NCI-H460 (cell line): ENCODE measurements at places on chromosomes 13 and 19.

DNA sequence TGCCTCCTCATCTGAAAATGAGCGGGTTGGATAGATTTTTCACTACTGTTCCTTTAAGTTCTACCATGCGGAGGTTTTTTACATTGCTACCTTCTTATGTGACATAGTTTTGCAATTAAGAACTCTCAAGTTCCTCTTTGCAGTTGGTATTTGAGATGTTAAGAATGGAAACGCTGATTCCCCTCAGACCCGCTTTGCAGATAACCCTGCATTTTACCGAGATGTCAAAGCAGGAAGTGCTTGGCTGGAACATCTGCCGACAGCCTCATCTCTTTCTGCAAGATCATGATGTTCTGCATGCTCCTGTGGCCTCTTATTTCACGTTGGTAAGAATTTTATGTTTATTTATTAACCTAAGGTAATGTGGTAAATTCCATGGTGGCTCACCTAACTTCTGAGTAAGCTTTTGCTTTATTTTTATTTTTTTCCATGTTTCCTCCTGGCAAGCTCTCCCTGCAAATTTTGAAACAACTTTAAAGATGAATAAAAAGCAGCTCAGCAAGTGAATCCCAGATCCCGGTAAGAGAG is 22.5 kb downstream of the PABPC3 start:
- DNase-seq, result no peak

DNA sequence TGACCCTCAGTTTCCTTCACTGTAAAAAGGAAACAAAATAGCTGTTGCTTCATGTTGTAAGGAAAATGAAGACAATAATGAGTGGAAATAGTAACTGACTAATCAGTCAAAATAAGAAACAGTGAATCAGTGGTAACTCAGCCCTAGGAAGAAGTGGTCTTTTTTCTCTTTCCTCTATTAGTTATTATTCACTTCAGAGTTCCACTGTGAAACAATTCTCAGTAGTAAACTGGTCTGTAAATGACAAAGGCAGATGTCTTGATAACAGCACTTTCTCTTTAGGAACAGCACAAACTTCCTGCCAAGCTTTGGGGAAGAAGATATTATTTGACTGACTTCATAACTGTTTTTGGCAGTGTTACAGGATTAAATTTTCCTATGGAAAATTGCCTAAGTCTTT is 600.5 kb upstream of the KLHL1 start:
- no peak for DNase-seq

DNA sequence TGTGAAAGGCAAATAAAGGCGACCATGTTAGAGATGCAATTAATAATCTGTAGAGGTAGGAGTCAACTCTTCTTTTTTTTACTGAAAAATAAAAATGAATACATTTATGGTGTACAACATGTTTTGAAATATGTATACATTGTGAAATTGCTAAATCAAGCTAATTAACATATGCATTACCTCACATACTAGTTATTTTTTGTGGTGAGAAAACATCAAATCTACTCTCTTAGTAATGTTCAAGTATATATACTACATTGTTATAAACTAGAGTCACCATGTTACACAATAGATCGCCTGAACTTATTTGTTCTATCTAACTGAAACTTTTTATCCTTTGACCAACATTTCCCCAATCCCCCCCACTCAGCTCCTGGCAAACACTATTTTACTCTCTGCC is 143.2 kb downstream of the POU4F1 start:
- no peak for DNase-seq

GRCh38 chr13:98994080-98994479 is 16.2 kb upstream of the DOCK9 start:
- DNase-seq, result no peak

DNA sequence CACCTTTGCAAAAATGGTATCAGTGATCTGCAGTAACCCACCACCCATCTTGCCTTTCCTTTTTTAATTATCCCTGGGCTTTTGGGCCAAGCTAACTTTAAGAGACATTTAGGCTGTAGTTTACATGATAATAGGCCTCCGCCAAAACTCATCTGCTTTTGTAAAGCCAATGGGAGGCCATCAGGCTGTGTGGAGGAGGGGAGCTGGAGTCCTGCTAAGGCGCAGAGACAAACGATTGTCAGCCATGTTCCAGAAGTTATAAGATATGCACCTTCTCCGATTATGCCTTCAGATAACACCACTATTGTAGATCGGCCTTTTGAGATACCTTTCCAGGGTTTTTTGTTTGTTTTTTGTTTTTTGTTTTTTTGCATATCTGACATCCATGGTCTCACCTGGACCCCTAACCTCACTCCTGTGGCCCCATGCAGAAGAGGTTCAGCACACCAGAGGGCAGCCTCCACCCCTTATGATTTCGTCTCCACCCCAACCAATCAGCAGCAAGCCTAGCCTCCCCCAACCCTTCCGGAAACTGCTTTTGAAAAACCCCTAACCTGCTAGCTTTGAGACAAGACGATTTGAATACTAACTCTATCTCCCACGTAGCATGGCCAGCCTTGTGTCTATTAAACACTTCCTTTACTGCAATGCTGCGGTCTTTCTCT is 113.9 kb upstream of the UBL3 start:
- DNase-seq, result no peak

GRCh38 chr13:75010941-75011340 is 471.0 kb downstream of the TBC1D4 start:
- DNase-seq, result no peak

GRCh38 chr19:29714953-29715700 is at the start of gene C19orf12:
Gene C19orf12 (minus strand): TSS chr19:29715261. CDS start chr19:29708413, 6,848 bp downstream.
- peak; percentile 28 for DNase-seq

DNA sequence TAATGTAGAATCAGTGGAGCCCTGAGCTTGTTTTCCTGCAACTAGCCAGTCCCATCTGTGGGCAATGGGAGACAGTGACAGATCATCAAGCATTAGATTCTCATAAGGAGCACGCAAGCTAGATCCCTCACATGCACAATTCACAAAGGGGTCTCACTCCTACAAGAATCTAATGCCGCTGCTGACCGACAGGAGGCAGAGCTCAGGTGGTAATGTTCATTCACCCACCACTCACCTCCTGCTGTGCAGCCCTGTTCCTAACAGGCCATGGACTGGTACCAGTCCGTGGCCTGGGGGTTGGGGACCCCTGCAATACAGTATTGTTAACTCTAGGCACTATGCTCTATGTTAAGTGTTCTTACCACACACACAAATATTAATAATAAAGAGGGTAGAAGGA is 362.8 kb downstream of the RBM26 start:
- no peak for DNase-seq

GRCh38 chr19:10104665-10105508 is 1.3 kb upstream of the PPAN start:
- no peak for DNase-seq

- DNase-seq, result no peak
These were observed 819.2 kb downstream of the UQCRFS1 start for GRCh38 chr19:28393574-28394336.

DNA sequence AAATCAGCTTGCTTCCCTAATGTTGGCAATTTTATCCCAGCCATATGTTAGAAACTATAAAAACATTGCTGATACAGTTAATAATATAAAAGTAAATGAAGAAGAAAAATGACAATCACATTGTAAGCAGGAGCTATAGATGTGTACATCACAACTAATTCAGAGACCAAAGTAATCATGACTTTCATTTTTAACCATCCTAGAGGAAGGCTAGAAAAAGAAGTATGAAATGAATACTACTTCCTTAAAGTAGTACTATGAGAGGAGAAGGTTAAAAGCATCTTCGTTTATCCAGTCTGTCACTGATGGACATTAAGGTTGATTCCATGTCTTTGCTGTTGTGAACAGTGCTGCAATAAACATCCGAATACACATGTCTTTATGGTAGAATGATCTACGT is 135.5 kb downstream of the IRS2 start:
- no peak for DNase-seq
